Keratinocyte (primary cell): ENCODE measurements at places on chromosomes 4 and X.

- H3K27ac ChIP-seq: no peak overlapping the region
- H3K4me1 ChIP-seq: no peaks in the 10 kb centered on the region
- no peaks in the 10 kb centered on the region for H3K27me3 ChIP-seq
- no peaks in the 10 kb centered on the region for H3K36me3 ChIP-seq
- no peak overlapping the region for H3K4me3 ChIP-seq
- DNase-seq: no peak
Measured at GRCh38 chrX:15301924-15302323, 13.5 kb downstream of the ASB11 start.

GRCh38 chr4:3304831-3305609 is 12.2 kb downstream of the RGS12 start:
- H3K4me3 ChIP-seq: no peak overlapping the region
- no peak for DNase-seq
- H3K27me3 ChIP-seq: peaks cover 23% of the 10 kb centered on the region
- H3K36me3 ChIP-seq: no peaks in the 10 kb centered on the region
- no peaks in the 10 kb centered on the region for H3K4me1 ChIP-seq

DNA sequence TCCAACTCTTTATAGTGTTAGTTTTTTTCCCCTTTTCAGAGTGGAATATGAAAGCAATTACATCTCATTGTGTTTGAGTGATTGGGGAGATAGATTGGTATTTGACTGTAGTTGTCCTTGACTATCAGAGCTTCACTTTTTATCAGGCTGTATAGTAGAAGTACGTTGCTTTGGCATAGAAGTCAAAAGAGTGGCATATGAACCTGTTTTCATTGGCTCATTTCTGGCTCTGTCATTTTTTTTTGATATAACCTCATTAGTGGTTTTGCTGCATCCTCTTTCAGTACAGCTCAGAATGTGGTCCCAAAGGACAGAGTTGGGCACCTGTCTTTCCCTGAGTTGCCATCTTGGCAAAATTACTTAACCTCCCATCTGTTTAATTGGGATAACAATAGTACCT is 1.4 kb downstream of the TMA16 start:
- peak overlapping the region; percentile 95 for H3K27ac ChIP-seq
- no peaks in the 10 kb centered on the region for H3K36me3 ChIP-seq
- H3K4me3 ChIP-seq: peak overlapping the region; percentile 98
- peaks cover 10% of the 10 kb centered on the region for H3K4me1 ChIP-seq
- H3K27me3 ChIP-seq: no peaks in the 10 kb centered on the region

- H3K4me1 ChIP-seq: peaks cover 30% of the 10 kb centered on the region
- no peak for DNase-seq
- no peaks in the 10 kb centered on the region for H3K36me3 ChIP-seq
- H3K27me3 ChIP-seq: no peaks in the 10 kb centered on the region
Measured at GRCh38 chr4:88528861-88529260, 5.3 kb upstream of the PYURF start.

- no peak overlapping the region for H3K27ac ChIP-seq
- H3K36me3 ChIP-seq: no peaks in the 10 kb centered on the region
- H3K27me3 ChIP-seq: peaks cover 8% of the 10 kb centered on the region
- no peaks in the 10 kb centered on the region for H3K4me1 ChIP-seq
- no peak overlapping the region for H3K4me3 ChIP-seq
- DNase-seq: no peak
Measured at GRCh38 chrX:110675886-110676285, 119.7 kb downstream of the CHRDL1 start.

DNA sequence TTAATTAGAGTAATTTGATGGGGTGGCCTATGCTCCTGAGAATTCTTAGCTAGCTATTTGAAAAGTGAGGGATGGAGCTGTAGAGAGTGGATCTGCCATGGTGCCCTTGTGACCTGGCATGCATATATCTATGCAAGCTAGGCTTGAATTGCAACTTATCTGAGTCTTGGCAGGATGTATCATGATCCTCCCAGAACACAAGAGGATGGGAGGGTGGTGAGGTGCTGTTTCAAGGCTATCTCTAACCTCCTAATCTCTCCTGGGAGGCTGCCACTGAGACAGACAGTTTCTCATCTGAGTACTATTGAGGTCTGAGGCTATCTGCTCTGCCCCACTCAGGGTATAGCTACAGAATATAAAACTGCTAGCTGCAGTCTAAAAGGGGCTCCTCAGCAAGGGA is 56.6 kb downstream of the BRCC3 start:
- DNase-seq: no peak
- H3K27me3 ChIP-seq: no peaks in the 10 kb centered on the region
- H3K36me3 ChIP-seq: no peaks in the 10 kb centered on the region
- H3K4me3 ChIP-seq: no peak overlapping the region

DNA sequence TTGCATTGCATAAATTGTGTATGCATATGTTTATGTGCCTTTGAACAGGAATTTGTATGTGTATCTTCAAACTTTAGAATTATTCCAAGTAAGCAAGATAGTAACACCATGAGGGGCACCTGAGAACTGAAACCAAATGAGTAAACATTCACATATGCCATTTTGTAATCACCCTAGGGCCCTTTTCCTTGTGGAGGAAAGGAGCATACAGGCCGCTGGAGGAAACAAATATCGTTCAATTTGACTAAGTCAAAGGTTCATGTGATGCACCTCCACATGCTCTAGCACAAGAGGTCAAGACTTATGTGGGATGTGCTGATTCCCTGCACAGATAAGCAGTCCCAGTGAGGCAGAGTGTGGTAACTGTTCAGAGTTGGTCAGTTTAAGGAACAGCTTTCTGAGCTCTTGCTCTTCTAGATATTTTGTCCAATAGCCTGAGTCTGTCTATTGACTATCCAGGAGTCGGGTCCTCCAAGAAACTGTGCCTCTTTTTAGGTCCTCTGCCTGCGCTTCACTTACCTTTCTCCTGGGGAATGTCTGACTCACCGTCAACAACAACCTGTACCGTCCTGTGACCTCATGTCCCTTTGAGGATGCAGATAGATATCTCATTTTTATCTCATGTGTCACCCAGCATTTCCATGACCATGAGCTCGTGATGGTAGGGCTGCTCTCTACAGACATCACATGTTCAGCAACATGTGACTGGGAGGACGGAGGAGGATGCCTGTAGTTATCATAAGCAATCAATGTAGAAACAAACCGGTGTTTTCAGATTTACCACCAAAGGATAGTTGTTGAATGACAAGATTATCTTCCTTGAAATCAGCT is 196.9 kb downstream of the NWD2 start:
- H3K4me1 ChIP-seq: peaks cover 21% of the 10 kb centered on the region
- H3K4me3 ChIP-seq: no peak overlapping the region
- H3K27ac ChIP-seq: no peak overlapping the region
- DNase-seq: peak; percentile 80
- H3K27me3 ChIP-seq: no peaks in the 10 kb centered on the region

- no peak overlapping the region for H3K27ac ChIP-seq
- no peaks in the 10 kb centered on the region for H3K36me3 ChIP-seq
- DNase-seq: no peak
- no peak overlapping the region for H3K4me3 ChIP-seq
Measured at GRCh38 chr4:141410839-141411238, 190.1 kb downstream of the ZNF330 start.

- no peaks in the 10 kb centered on the region for H3K4me1 ChIP-seq
- no peaks in the 10 kb centered on the region for H3K27me3 ChIP-seq
- H3K27ac ChIP-seq: no peak overlapping the region
- peak; percentile 36 for DNase-seq
- no peak overlapping the region for H3K4me3 ChIP-seq
Measured at GRCh38 chr4:122716825-122717448, 15.6 kb upstream of the BBS12 start.

DNA sequence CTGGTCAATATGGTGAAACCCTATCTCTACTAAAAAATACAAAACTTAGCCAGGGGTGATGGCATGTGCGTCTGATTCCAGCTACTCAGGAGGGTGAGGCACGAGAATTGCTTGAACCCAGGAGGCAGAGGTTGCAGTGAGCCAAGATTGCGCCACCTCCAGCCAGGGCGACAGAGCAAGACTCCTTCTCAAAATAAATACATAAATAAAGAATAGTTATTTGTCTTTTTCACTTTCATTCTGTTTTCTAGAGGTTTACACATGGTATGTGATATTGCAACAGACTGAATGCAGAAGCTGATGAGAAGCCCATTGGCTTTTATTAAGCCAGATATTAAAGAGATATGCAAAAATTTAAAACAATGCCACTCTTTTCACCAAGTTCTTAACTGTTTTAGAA is 8.2 kb downstream of the KLHL15 start:
- DNase-seq: no peak
- H3K4me1 ChIP-seq: no peaks in the 10 kb centered on the region
- no peak overlapping the region for H3K27ac ChIP-seq
- no peaks in the 10 kb centered on the region for H3K36me3 ChIP-seq
- H3K4me3 ChIP-seq: no peak overlapping the region
- H3K27me3 ChIP-seq: no peaks in the 10 kb centered on the region

- DNase-seq: no peak
- H3K36me3 ChIP-seq: no peaks in the 10 kb centered on the region
- no peaks in the 10 kb centered on the region for H3K27me3 ChIP-seq
- H3K27ac ChIP-seq: no peak overlapping the region
Measured at GRCh38 chr4:157918036-157918832, 254.6 kb downstream of the GASK1B start.

GRCh38 chr4:100295792-100296191 is 105.5 kb upstream of the DDIT4L start:
- H3K27me3 ChIP-seq: no peaks in the 10 kb centered on the region
- no peak overlapping the region for H3K4me3 ChIP-seq
- H3K36me3 ChIP-seq: no peaks in the 10 kb centered on the region
- peaks cover 8% of the 10 kb centered on the region for H3K4me1 ChIP-seq
- no peak for DNase-seq

- H3K4me1 ChIP-seq: peaks cover 28% of the 10 kb centered on the region
- H3K4me3 ChIP-seq: peak overlapping the region; percentile 30
- DNase-seq: peak; percentile 38
- peak overlapping the region; percentile 77 for H3K27ac ChIP-seq
- no peaks in the 10 kb centered on the region for H3K36me3 ChIP-seq
Measured at GRCh38 chr4:152849350-152849749, 69.6 kb downstream of the ARFIP1 start.

DNA sequence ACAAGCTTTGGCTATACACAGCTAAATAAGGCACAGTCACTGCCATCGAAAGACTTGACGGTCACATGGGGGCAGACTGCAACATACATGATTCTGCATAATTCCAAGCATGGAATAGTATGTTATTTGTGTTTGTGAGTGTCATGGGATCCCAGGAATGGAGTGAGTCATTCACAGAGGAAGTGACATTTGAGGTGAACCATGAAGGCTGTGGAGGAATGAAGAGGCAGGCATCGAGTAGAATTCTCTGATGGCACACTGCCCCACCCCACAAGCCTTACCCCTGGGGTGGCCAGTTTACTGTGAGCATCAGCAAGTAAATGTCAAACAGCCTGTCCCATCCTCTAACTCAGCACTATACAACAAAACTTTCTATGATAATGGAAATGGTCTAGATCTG is 619.7 kb downstream of the MID1IP1 start:
- H3K27me3 ChIP-seq: no peaks in the 10 kb centered on the region
- H3K36me3 ChIP-seq: no peaks in the 10 kb centered on the region
- no peak overlapping the region for H3K27ac ChIP-seq

DNA sequence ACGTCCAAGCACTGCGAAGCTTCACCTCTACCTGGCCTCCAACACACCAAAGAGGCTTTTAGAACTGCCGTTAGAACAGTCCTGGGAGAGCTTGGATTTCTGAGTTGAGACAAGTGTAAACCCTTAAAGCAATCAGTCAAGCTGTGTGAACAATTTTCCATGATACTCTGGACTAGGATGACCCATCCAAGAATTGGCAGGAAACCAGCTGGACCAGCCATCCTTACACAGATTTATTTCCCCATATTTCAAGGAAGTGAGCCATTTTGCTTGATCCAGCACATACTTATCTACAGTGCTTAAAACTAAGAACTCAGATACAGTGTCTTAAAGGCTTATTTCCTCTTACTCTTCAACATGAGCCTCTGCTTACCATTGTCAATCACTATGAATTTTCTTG is 340.7 kb upstream of the HS3ST1 start:
- no peak overlapping the region for H3K4me3 ChIP-seq
- no peaks in the 10 kb centered on the region for H3K4me1 ChIP-seq
- H3K36me3 ChIP-seq: no peaks in the 10 kb centered on the region

GRCh38 chr4:83830138-83830888 is 294.4 kb downstream of the GPAT3 start:
- no peak overlapping the region for H3K4me3 ChIP-seq
- no peak overlapping the region for H3K27ac ChIP-seq
- H3K4me1 ChIP-seq: no peaks in the 10 kb centered on the region
- H3K36me3 ChIP-seq: no peaks in the 10 kb centered on the region
- no peak for DNase-seq
- no peaks in the 10 kb centered on the region for H3K27me3 ChIP-seq

- no peak overlapping the region for H3K4me3 ChIP-seq
- H3K36me3 ChIP-seq: no peaks in the 10 kb centered on the region
- H3K4me1 ChIP-seq: no peaks in the 10 kb centered on the region
Measured at GRCh38 chr4:181488926-181489325, 754.3 kb upstream of the TENM3 start.

GRCh38 chr4:164701665-164702064 is 52.3 kb upstream of the SMIM31 start:
- no peaks in the 10 kb centered on the region for H3K27me3 ChIP-seq
- no peaks in the 10 kb centered on the region for H3K4me1 ChIP-seq
- DNase-seq: no peak
- H3K27ac ChIP-seq: no peak overlapping the region

- H3K27ac ChIP-seq: no peak overlapping the region
- no peaks in the 10 kb centered on the region for H3K4me1 ChIP-seq
- no peaks in the 10 kb centered on the region for H3K36me3 ChIP-seq
Measured at GRCh38 chrX:99820197-99820596, 589.9 kb downstream of the PCDH19 start.

- peaks cover 10% of the 10 kb centered on the region for H3K36me3 ChIP-seq
- H3K27ac ChIP-seq: no peak overlapping the region
- H3K4me3 ChIP-seq: no peak overlapping the region
- no peak for DNase-seq
- no peaks in the 10 kb centered on the region for H3K27me3 ChIP-seq
Measured at GRCh38 chrX:13763489-13763888, 28.9 kb downstream of the OFD1 start.

- H3K27me3 ChIP-seq: no peaks in the 10 kb centered on the region
- DNase-seq: no peak
- no peak overlapping the region for H3K4me3 ChIP-seq
- peaks cover 17% of the 10 kb centered on the region for H3K36me3 ChIP-seq
- no peaks in the 10 kb centered on the region for H3K4me1 ChIP-seq
Measured at GRCh38 chr4:41949531-41949930, 14.3 kb downstream of the TMEM33 start.

DNA sequence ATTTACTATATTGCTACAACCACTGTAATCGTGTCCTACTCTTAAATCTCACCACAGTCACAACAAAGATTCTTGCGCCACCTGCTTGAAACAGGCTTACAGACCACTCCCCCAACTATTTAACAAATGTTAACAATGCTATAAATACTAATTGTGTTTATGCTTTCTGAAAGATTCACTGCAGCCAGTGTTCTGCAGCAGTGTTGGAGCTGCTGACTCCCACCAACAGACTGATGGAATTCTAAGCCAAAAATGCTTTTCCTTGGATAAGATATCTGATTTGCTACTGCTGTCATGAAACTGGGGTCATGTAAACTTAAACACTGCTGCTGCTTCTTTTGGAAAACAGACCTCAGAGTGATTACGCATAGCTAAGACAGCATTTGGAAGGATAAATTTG is 244.2 kb upstream of the MAB21L2 start:
- no peaks in the 10 kb centered on the region for H3K36me3 ChIP-seq
- no peak overlapping the region for H3K27ac ChIP-seq
- no peak overlapping the region for H3K4me3 ChIP-seq
- no peaks in the 10 kb centered on the region for H3K27me3 ChIP-seq
